ENCODE measurements at places on chromosomes 11 and 22.

- H3K36me3 ChIP-seq: no peaks in the 10 kb centered on the region
- no peaks in the 10 kb centered on the region for H3K4me1 ChIP-seq
- no peak overlapping the region for H3K4me3 ChIP-seq
Observed at GRCh38 chr11:28466506-28466905, 358.3 kb downstream of the METTL15 start.

- DNase-seq: peak; percentile 55
- H3K36me3 ChIP-seq: no peaks in the 10 kb centered on the region
- H3K4me1 ChIP-seq: no peaks in the 10 kb centered on the region
- no peak overlapping the region for H3K27ac ChIP-seq
- peak overlapping the region; percentile 78 for H3K4me3 ChIP-seq
- H3K27me3 ChIP-seq: no peaks in the 10 kb centered on the region
Observed at GRCh38 chr22:24155627-24156140, 25.6 kb upstream of the SUSD2 start.

DNA sequence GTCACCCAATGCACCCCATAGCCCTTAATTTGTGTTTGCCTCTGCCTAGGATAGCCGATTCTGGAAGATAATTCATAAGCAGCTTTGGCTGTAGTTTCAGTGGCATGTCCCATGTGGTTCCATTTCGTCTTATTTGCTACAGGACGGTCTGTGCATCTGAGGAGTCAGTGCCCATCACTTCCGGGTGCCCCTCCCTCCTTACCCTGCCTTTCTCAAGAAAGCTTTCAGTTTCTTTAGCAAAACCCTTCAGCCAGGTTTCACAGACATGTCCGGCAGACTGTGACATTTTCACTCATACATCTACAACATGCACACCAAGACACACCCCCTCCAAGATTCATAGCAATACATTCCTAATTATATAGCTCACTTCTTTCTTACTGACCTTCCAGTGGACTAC, 14.3 kb downstream of the TP53AIP1 start:
- no peak overlapping the region for H3K4me3 ChIP-seq
- DNase-seq: no peak
- no peak overlapping the region for H3K27ac ChIP-seq
- H3K4me1 ChIP-seq: peaks cover 13% of the 10 kb centered on the region

GRCh38 chr22:46405901-46406300, 70.4 kb downstream of the TRMU start:
- no peaks in the 10 kb centered on the region for H3K4me1 ChIP-seq
- no peaks in the 10 kb centered on the region for H3K27me3 ChIP-seq
- H3K36me3 ChIP-seq: no peaks in the 10 kb centered on the region
- DNase-seq: no peak

DNA sequence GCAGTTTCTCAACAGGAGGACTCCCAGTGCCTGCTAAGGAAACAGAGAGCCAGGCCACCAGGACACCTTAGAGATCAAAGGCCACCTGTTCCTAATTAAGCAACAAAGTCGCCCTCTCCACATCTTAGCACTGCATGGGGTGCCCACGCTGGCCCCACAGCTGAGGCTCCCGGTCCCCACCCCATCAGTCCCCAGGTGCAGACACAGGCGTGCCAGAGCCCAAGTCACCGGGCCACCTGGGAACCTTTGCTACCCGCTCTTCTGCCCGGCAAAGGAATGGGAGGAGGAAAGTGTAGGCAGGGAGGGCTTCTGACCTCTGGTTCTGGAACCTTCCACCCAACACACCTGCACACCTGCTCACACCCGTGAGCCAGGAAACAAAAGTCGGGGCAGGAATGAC, 85.5 kb upstream of the PRR5 start:
- peaks cover 5% of the 10 kb centered on the region for H3K36me3 ChIP-seq
- H3K4me3 ChIP-seq: no peak overlapping the region
- no peaks in the 10 kb centered on the region for H3K27me3 ChIP-seq
- DNase-seq: no peak
- no peaks in the 10 kb centered on the region for H3K4me1 ChIP-seq

GRCh38 chr11:80726236-80726635, 1285.4 kb upstream of the TENM4 start:
- no peaks in the 10 kb centered on the region for H3K27me3 ChIP-seq
- no peak overlapping the region for H3K27ac ChIP-seq
- DNase-seq: no peak
- no peaks in the 10 kb centered on the region for H3K4me1 ChIP-seq

DNA sequence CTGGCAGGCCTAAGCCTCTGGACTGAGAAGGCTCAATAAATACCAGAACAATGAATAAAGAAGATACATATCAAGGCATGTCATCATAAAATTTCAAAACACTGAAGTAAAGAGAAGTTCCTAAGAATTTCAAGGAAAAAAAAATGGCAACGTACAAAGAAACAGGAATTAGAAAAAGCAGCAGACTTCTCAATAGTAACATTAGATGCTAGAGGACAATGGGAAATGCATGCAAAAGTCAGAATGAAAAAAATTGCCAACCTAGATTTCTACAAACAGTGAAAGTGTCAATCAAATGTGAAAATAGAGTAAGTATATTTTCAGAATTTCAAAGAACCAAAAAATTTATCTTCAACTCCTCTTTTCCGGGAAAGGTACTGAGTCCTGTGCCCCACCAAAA, 125.0 kb downstream of the KCNC1 start:
- H3K27me3 ChIP-seq: no peaks in the 10 kb centered on the region
- H3K27ac ChIP-seq: no peak overlapping the region
- no peaks in the 10 kb centered on the region for H3K36me3 ChIP-seq
- no peak overlapping the region for H3K4me3 ChIP-seq

DNA sequence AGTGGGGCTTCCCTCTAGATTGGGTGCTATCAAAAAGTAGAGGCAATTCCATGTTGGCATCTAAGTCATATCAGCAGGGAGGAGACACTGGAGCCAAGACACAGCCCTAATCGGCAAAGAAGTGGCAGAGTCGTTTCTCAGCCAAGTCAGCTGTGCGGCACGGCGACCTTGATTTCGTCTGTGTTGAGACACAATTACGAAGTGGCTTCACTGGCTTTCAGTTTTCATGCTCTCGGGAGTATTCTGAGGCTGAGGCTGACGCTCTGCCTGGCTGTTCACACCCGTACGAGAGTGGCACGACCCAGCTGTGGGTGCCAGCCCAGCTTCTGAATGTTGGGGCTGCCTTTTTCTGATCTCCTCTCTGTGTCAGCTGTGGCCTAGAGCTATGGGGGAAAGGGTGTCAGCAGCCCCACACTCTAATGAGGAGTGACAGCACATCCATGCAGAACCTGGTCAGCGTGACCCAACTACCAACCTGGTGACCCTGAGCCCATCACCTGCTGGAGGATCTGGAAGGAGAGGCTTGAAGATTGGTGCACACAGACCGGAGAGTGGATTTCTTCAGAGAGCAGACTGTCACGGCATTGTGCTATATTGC, 105.7 kb upstream of the TMEM45B start:
- no peak overlapping the region for H3K27ac ChIP-seq
- peaks cover 10% of the 10 kb centered on the region for H3K36me3 ChIP-seq

GRCh38 chr11:79691445-79691844, 250.6 kb upstream of the TENM4 start:
- H3K4me1 ChIP-seq: no peaks in the 10 kb centered on the region
- DNase-seq: no peak
- no peaks in the 10 kb centered on the region for H3K27me3 ChIP-seq
- H3K27ac ChIP-seq: no peak overlapping the region
- no peaks in the 10 kb centered on the region for H3K36me3 ChIP-seq

DNA sequence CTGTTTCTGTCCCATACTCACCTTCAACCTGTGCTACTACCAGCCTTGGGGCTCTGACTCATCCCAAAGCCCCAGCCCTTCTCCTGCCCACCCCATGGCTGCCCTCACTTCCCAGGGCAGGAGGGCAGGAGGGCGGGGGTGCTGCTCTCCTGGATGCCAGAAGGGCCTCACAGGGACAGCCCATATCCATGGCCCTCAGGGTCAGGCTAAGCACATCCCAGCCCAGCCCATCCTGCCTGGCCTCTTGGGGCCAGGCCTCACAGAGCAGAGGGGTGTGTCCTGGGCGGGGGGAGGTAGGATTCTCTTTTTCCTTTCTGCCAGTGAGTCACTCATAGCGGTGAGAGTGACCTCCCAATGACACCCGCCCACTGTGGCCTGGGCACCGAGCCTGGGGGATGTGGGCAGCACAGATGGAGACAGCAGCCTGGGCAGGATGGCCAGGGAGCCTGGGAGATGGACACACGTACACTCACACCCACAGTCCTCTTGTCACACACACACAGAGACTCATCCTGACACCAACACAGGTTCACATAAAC, 2.4 kb downstream of the LTBP3 start:
- peaks cover 11% of the 10 kb centered on the region for H3K4me1 ChIP-seq
- H3K4me3 ChIP-seq: no peak overlapping the region
- DNase-seq: no peak

- H3K36me3 ChIP-seq: peaks cover 21% of the 10 kb centered on the region
- no peak overlapping the region for H3K27ac ChIP-seq
- no peak for DNase-seq
- H3K4me1 ChIP-seq: peaks cover 2% of the 10 kb centered on the region
- no peaks in the 10 kb centered on the region for H3K27me3 ChIP-seq
Observed at GRCh38 chr11:782264-783174, 5.2 kb upstream of the GATD1 start.

DNA sequence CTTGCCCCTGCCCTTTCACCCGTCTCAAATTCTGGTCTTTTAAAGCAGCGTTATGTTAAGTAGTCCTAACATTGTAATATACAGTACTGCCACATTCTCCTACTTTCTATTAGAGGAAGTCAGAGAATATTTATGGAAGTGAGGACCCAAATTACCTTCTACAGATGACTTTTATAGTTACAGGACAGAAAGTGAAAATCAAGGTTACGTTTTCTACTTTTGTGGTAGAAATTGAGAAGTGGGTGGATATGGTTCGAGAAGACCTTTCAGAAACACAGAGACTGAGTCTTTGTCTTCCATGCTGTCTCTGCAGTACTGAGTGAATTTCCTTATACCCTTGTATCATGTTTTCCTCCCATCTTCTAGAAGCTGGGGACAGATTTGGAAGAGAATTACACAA, 17.1 kb downstream of the SC5D start:
- H3K27ac ChIP-seq: no peak overlapping the region
- no peaks in the 10 kb centered on the region for H3K4me1 ChIP-seq
- DNase-seq: no peak
- no peaks in the 10 kb centered on the region for H3K27me3 ChIP-seq
- peaks cover 56% of the 10 kb centered on the region for H3K36me3 ChIP-seq

GRCh38 chr11:89463266-89463780, 27.9 kb downstream of the NOX4 start:
- H3K27ac ChIP-seq: no peak overlapping the region
- H3K4me1 ChIP-seq: no peaks in the 10 kb centered on the region
- H3K36me3 ChIP-seq: no peaks in the 10 kb centered on the region
- DNase-seq: no peak
- H3K4me3 ChIP-seq: no peak overlapping the region

GRCh38 chr11:125923012-125923579, 18.8 kb downstream of the DDX25 start:
- no peak overlapping the region for H3K27ac ChIP-seq
- H3K36me3 ChIP-seq: no peaks in the 10 kb centered on the region
- H3K4me3 ChIP-seq: no peak overlapping the region
- peak; percentile 67 for DNase-seq
- H3K27me3 ChIP-seq: no peaks in the 10 kb centered on the region
- no peaks in the 10 kb centered on the region for H3K4me1 ChIP-seq

GRCh38 chr11:46492532-46492931, 101.0 kb upstream of the CHRM4 start:
- no peak for DNase-seq
- no peak overlapping the region for H3K27ac ChIP-seq
- H3K4me3 ChIP-seq: no peak overlapping the region
- H3K4me1 ChIP-seq: no peaks in the 10 kb centered on the region

DNA sequence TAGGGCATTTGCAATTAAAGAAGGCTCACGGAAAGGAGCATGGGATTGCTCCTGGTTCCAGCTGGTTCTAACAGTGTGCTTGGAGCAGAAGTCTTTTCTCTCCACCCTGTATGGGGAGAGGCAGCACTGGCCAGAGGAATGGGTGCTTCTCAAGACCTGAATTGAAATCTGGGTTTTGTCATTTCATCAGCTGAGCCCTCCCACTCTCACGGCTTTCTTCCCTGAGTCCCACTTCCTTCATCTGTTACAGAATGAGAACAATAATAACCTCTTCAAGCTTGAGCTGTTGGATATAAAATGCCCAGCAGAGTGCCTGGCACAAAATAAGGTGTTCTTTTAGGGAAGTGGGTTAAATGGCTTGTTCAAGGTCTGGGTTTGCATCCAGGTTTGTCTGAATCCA, 17.2 kb downstream of the CNTF start:
- no peaks in the 10 kb centered on the region for H3K27me3 ChIP-seq
- H3K36me3 ChIP-seq: no peaks in the 10 kb centered on the region
- no peak overlapping the region for H3K4me3 ChIP-seq
- no peak overlapping the region for H3K27ac ChIP-seq
- H3K4me1 ChIP-seq: no peaks in the 10 kb centered on the region
- DNase-seq: no peak

- no peaks in the 10 kb centered on the region for H3K4me1 ChIP-seq
- no peak overlapping the region for H3K4me3 ChIP-seq
- no peak for DNase-seq
- H3K36me3 ChIP-seq: no peaks in the 10 kb centered on the region
- no peaks in the 10 kb centered on the region for H3K27me3 ChIP-seq
- H3K27ac ChIP-seq: no peak overlapping the region
Observed at GRCh38 chr11:91513734-91514133, 710.9 kb upstream of the FAT3 start.

GRCh38 chr11:81852896-81853295, 880.8 kb downstream of the FAM181B start:
- no peak overlapping the region for H3K27ac ChIP-seq
- H3K4me1 ChIP-seq: no peaks in the 10 kb centered on the region
- H3K4me3 ChIP-seq: no peak overlapping the region
- H3K36me3 ChIP-seq: no peaks in the 10 kb centered on the region
- no peaks in the 10 kb centered on the region for H3K27me3 ChIP-seq
- DNase-seq: no peak

DNA sequence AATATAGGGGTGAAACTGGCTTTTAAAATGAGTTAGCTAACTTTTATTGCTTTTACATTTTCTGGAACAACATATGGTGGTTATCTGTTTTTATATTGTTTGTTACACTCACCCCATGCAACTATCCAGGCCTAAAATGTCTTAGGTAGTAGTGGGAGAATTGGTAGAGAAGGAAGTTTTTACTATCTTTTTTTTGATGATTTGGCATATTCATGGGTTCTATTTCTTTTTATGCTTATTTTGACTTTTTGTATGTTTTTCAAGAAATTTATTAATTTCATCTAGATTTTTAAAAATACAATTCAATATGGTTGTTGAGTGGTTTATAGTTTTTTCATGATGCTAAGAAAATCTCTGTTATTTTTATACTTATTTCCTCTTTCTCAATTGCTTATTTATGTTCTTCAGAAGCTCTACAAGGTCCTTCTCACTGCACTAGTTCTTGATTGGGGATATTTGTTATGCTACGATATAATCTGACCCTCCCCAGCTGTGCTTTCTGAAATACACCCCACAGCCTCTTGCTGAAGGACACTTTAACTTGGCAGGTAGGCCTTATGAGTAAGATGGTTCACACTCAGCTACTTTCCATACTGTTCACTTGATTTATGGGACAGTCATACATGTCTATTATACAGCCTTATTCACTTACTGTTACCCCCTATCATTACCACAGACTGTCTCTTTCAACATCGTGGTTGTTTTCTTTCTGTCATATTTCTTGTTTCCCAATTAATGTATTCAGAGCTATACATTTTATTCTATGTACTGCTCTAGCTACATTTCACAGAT, 431.2 kb downstream of the METTL15 start:
- no peak for DNase-seq
- H3K27ac ChIP-seq: no peak overlapping the region
- H3K36me3 ChIP-seq: no peaks in the 10 kb centered on the region
- H3K4me1 ChIP-seq: no peaks in the 10 kb centered on the region
- H3K4me3 ChIP-seq: no peak overlapping the region
- no peaks in the 10 kb centered on the region for H3K27me3 ChIP-seq
